Panc1 (cell line): ENCODE measurements at places on chromosomes 1 and 21.

GRCh38 chr1:53337499-53337898 is 9.6 kb upstream of the LRP8 start:
- no peak for DNase-seq

DNA sequence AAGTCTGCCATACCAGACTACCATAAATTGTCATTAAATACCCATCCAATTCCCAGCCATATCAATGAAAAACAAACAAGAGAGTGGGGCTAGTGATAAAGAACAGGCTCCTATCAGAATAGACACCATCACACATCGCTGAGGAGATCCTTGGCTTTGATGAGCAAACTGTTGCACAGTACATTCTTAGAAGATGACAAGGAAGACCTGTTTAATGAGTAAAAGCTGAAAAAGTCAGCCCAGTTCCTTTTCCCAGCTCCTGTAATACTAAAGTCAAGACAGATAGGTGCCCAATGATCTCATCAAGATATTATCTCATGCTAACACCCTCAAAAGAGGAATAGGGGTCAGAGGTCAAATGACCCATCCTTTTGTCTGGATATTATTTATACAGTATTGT is 164.5 kb upstream of the COA6 start:
- DNase-seq: no peak

GRCh38 chr1:219963432-219963831 is 35.1 kb upstream of the SLC30A10 start:
- no peak for DNase-seq

- DNase-seq: no peak
These were observed 143.9 kb downstream of the MRPS6 start for GRCh38 chr21:34217263-34217662.

DNA sequence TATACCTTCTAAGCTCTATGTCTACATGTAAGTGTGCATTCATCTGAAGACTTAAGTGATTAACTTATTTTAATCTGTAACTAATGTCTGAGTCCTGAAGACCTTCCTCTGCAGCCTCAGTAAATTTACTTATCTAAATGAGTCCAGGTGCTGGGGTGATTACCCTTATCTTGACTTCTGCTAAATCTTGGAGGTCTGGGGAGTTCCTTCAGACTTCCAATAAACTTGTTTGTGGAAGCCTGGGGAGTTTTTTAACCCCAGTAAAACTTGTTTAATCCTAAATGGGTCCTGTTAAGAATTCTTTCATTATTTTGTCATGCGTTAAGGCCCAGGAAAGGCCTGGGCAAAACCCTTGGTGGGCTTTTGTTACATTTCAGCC is 37.0 kb downstream of the RSPH1 start:
- DNase-seq: no peak

DNA sequence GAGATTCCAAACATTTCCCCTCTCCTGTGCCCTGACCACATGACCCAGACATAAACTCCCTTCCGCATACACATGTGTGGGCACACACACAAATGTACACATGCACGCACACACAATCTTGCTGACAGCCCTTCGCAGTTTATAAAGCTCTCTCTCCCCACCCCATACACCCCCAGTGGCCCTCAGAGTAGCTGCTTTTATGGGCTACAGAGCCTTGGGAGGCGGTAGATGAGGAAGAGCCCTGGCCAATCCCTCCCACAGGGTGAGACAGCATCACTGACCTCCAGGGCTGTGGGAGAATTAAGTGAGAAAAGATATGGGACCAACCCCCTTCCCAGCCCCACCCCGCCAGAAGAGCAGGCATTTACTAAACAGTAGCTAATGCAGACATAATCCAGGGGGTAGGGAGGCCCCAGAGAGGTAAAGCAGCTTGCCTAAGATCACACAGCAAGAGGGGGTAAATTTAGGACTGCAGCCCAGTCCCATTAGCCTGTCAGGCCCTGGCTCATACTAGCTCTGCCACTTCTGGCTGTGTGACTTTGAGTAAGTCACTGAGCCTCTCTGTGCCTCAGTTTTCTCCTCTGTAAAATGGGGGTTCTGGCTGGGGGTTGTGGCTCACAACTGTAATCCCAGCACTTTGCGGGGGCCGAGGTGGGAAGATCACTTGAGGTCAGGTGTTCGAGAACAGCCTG is 5.1 kb downstream of the SDC3 start:
- DNase-seq: no peak

GRCh38 chr1:207202480-207202879 is 98.4 kb downstream of the C4BPA start:
- DNase-seq: no peak

DNA sequence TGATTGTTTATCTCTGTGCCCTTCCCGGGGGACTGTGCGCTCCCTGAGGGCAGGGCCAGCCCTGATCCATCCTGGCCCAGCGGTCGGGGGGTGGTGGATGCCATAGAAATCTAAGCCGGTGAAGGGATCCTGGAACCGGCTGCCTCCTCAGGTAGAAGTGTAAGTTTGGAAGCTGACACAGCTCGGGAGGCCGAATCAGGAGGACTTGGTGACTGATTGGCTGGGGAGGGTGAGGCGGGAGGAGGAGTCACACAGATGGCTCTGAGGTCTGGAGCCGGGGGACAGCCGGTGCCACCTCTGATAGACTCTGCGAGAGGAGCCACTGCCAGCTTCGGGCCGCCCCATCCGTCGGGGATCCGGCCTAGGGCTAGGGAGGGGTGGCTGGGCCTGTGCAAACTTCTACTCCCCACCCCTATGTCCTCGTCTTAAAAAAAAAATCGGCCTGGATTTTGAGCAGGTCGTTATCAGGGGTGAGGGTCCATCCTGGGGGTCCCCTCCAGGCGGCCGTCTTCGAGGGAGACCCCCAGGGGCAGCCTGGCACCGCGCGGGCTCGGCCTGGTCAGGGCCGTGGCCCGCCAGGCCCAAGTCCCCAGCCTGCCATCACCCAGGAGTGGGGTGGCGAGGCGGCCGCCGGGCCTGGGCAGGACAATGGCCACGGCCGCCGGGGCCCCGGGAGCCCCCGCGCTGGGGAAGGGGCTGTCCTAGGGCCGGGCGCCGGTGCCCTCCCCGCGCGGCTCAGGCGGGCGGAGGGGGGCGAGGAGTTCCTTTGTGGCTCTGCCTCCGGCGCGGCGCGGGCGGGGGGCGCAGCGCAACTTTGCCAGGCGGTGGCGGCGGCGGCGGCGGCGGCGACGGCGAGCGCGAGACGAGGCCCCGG is 708 bp upstream of the ZNF362 start:
- DNase-seq: no peak

DNA sequence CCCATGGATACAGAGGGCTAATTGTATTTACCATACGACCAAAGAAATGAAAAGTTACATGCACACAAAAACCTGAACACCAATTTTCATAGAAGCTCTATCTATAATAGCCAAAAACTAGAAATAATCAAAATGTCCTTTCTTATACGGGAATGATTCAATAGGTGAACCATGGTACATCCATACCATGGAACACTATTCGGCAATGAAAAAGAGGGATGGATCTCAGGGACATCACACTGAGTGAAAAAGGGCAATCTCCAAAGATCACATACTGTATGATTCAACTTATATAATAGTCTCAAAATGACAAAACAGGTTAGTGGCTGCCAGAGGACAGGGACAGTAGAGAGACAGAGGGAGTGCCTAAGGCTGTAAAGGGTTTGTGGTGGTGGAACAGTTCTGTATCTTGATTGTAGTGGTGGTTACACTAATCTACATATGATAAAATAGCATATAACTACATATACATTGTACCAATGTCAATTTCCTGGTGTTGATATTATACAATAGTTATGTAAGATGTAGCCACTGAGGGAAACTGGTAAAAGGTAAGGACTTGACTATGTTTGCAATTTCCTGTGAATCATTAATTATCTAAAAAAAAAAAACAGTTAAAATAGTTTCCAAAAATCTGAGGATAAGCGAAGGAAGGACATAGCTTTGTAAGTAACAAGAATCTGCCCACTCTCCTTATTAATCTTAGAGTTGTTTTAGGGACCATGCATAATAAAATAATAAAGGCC is 3.7 kb downstream of the RSBN1 start:
- DNase-seq: no peak

- DNase-seq: no peak
These were observed 26.2 kb downstream of the ATP1B1 start for GRCh38 chr1:169132512-169133227.

DNA sequence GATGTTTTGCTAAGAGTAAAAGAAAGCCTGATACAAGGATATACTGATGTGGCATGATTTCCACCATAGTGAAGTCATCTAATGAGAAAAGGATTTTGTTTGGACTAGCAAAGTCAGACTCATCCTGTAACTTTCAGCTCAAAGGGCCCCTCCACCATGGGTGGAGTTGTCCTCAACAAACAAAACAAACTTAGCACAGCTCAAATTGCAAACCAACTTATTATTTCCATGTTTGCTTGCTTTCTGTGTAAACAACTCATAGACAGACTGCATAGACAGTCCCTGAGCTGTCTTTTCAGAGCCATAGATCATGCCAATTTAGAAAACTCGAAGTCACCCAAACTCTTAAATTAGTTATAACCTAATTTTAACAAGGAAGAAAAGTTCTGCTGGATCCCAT is 69.4 kb upstream of the VAV3 start:
- DNase-seq: no peak

DNA sequence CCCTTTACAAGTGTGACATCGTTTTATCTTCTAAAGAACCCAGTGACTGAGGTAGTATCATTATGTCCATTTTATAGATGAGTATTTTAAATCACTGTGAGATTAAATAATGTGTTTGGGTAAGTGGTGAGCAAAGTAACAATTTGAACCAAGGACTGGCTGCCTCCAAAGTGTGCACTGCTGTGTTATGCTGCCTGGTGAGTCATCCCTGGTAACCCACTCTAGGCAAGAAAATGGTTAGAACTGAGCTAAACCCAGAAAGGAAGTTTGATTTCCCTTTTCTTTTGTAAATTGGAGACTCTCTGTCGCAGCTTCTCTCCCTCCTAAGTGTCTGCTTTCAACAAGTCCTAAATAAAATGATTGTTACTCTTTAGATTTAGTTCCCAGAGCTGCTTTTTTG is 342.8 kb upstream of the KAZN start:
- DNase-seq: no peak

- DNase-seq: no peak
These were observed 35.8 kb upstream of the RIPK4 start for GRCh38 chr21:41802684-41803083.

DNA sequence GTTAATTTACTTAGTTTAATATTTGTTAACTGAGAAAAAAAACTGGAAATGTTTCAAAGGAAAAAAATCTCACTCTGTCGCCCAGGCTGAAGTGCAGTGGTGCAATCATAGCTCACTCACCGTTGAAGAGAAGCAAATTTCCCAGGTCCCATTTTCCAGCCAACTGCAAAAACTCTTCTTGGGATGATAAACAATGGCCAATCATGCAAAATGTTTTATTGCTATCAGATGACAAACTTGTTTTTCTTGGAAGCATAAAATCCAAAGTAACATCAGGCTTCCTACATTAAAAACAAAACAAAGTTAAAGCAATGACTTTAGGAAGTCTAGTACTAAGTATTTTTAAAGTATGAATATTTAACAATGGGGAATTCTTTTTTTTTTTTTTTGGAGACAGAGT is 84.9 kb downstream of the LYST start:
- no peak for DNase-seq

- no peak for DNase-seq
These were observed 86.4 kb upstream of the IGSF21 start for GRCh38 chr1:18021242-18021641.
